ENCODE measurements at places on chromosomes 5 and 9. TPM values are rescaled to one million over a fixed set of nuclear protein-coding genes. Genes with fewer than 3 reads are reported as not detected.

SFXN1 gene
- 49.2 TPM for total RNA-seq

PTCH1 gene
- 35.0 TPM for total RNA-seq

PNPLA7 gene
- total RNA-seq: 4.3 TPM

PCDHB3 gene
- 5.3 TPM for total RNA-seq
